Immature natural killer cell (primary cell): ENCODE measurements at places on chromosomes 13 and 19. TPM values are rescaled to one million over a fixed set of nuclear protein-coding genes. Genes with fewer than 3 reads are reported as not detected.

DNA sequence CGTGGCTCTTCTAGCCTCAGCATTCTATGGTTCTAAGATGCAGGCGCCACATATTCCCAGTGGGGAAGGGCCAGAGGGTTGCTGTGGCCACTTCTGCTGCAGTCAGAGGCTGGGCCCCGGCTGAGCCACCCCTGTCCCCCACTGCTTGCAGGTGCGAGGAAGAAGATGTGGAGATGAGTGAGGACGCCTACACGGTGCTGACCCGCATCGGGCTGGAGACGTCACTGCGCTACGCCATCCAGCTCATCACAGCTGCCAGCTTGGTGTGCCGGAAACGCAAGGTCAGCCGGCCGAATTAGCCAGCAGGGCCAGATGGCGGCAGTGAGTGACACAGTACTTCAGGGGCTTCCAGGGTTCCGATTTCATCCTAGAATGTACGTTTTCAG, 2.0 kb downstream of the LHB start:
- DNase-seq: no peak

GRCh38 chr19:1752757-1753728, at the start of gene ONECUT3:
Gene ONECUT3 (plus strand): TSS chr19:1753506. CDS start chr19:1753663, 157 bp downstream.
- no peak for DNase-seq

- DNase-seq: no peak
These were observed 1292.9 kb downstream of the PCDH9 start for GRCh38 chr13:65937251-65937650.

GRCh38 chr13:75372517-75372916, 109.5 kb downstream of the TBC1D4 start:
- peak; percentile 22 for DNase-seq

DNA sequence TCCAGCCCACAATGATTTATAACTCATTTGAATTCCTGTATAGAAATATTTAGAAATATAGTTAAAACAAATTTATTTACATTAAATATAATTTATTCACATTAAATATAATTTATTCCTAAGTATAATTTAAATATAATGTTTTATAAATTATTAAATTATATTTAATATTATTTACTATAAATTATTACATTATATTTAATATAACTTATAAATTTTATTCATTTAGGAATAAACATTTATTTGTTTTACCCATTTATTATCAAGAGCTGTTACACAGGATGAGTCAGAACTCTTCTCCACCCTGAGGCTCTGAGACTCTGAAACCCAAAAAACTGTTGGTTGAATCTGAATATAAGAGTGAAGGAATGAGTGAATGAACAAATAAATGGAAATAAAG, 170.9 kb upstream of the OBI1 start:
- no peak for DNase-seq

GRCh38 chr19:32181216-32181920, 164.0 kb upstream of the ZNF507 start:
- no peak for DNase-seq

DNA sequence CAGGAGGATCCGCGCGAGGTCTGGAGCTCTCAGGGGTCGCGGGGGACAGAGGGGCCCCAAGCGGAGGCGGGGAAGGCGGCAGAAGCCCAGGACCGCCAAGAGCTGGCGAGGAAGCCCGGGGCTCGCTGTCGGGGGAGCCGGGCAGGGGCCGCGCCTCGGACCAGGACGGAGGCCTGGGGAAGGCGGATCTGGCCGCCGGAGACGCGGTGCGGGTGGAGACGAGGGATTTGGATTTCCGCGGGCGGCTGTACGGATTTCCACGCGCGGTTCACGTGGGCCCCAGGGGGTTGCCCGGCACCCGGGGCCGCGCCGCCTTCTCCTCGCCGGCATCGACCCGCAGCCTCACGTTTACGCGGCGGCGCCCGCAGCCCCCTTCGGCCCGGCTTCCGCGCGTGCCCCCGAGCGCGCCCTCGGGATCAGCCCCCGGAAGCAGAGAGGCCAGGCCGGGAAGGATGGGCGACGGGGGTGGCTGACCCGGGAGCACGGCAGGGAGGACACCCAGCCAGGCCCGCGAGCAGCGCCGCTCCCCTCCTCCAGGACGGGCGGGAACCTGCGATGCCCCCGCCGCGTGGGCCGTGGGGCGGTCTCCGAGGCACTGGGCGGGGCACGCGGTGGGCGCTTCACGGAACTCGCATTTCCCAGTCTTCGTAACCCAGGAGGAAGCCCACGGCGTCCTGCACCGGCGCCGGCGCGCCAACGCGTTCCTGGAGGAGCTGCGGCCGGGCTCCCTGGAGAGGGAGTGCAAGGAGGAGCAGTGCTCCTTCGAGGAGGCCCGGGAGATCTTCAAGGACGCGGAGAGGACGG, 4.7 kb downstream of the F7 start:
- DNase-seq: peak; percentile 24

DNA sequence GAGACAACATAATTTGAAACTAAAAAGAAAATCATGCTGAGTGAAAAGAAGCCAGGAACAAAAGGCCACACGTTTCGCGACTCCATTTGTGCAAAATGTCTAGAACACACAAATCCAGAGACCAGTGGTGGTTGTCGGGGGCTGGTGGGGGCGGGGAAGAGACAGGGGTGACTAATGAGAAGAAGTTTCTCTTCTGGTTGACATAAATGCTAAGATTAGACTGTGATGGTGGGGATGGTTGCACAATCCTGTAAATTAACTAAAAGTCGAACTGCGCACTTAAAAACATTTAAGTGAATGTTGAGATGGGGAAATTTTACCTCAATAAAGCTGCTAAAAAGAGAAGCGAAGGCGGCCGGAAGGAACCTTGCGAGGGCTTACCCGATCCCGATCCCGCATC, 7.1 kb downstream of the AKAP8 start:
- DNase-seq: no peak

DNA sequence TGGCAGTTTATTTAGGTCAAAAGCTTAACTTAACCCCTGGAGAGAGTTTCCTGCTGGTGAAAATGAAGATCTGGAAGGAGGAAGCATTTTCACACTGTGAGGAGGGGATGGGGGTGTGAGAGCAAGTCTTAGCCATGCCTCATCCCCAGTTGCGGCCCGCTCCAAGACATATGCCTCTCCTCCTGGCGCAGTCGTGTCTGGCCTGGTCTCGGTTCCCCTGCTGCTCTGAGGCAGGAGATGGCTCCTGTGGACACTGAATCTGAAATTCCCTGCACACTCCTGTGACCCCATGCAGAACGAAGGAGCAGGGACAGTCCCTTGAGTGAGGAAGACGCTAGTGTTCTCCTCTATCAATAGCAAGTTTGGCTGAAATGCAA, 360 bp upstream of the ZNF69 start:
- no peak for DNase-seq

DNA sequence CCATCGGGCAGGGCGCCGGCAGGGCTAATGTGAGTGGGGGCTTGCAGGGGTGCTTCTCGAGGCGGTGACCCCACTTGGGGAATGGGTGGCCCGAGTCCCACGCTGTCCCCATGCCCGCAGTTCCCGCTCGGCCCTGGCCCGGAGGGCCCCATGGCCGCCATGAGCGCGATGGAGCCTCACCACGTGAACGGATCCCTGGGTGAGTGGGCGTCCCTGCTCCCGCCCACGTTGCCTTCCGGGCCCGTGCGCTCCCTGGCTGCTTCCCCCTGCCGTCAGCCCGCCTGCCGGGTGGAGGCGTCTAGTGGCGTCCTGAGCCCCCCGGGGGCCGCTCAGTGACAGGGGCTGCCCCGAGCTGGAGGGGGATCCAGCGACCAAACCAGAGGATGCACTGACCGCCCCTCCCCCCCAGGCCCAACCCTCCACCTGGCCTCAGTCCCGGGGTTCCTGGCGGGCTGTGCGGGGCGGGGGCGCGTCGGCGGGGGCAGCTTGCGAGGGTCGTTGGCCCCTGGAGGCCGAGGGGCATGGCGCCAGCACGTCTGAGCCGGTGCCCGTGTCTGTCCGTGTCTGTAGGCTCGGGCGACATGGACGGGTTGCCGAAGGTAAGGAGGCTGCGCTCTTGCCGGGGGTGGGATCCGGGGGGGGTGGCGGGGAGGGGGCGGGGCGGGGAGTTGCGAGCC, 4.8 kb downstream of the ISYNA1 start:
- no peak for DNase-seq

Gene CPAMD8
- 1.3 TPM for polyA plus RNA-seq

- no peak for DNase-seq
These were observed 13.8 kb upstream of the CEACAM16 start for GRCh38 chr19:44684892-44685863.

DNA sequence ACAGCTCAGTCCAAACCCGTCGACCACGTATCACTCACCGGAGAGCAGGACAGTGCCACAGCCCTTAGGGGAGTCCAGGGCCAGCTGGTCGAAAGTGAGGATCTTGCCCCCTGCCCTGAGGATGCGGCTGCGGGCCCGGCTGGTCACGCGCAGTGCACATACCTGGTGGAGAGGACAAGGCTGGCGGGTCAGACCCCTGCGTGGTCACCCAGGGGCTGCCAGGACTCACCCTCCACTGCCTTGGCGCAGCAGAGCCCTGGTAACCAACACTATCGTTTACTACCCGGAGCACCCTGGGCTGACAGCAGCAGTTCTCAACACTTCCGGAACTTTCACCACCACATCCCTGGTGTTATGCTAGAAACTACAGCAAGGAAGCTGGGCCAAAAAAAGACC, 1.2 kb upstream of the FAM83E start:
- no peak for DNase-seq

Gene DMKN
- polyA plus RNA-seq: 20.3 TPM

DNA sequence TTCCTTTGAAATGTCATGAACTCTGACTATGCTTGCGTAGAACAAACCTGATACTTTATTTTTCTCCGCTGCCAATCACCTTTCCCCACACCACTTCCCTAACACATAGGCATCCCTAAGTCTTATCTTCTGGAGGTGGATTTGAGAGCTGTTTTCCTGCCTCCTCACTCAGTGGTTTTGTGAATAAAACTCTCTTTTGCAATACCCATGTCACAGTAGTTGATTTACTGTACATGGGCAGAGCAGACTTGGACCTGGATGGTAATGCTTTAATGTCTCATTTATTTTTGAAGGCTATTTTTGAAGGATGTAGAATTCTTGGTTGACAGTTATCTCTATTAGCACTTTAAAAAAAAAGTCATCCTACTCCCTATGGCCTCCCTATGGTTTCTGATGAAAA, 881.8 kb downstream of the SLITRK5 start:
- no peak for DNase-seq

DNA sequence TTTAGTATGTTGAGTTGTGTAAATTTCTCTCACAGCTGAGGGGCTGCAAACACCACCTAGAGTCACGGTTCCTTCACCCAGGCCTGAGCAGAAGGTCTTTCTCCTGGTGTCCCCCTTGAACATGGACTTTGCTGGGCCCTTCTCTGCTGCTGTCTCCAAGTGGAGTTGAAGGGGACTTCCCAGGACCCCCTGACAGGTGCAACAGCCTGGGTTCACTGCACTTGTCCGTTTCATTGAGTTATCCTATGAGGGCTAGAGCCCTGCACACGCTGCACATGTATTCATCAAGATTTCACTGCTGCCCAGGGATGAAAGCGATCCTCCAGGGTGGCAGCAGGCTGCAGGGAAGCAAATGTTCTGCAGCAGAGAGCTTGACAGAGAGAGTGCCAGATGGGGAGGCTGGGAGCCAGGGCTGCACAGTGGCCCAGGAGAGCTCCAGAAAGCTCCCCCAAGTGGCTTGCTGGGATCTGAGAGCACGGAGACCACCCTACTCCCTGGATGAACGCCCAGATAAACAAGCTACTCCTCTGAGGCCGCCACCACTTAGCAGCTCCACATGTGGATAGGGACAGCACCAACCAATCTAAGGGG, 10.3 kb downstream of the TMEM272 start:
- DNase-seq: no peak
